ENCODE measurements at places on chromosomes 12 and 14. TPM values are rescaled to one million over a fixed set of nuclear protein-coding genes. Genes with fewer than 3 reads are reported as not detected.

- DNase-seq = no peak
Observed at GRCh38 chr12:67452119-67452805, 183.1 kb downstream of the CAND1 start.

DNA sequence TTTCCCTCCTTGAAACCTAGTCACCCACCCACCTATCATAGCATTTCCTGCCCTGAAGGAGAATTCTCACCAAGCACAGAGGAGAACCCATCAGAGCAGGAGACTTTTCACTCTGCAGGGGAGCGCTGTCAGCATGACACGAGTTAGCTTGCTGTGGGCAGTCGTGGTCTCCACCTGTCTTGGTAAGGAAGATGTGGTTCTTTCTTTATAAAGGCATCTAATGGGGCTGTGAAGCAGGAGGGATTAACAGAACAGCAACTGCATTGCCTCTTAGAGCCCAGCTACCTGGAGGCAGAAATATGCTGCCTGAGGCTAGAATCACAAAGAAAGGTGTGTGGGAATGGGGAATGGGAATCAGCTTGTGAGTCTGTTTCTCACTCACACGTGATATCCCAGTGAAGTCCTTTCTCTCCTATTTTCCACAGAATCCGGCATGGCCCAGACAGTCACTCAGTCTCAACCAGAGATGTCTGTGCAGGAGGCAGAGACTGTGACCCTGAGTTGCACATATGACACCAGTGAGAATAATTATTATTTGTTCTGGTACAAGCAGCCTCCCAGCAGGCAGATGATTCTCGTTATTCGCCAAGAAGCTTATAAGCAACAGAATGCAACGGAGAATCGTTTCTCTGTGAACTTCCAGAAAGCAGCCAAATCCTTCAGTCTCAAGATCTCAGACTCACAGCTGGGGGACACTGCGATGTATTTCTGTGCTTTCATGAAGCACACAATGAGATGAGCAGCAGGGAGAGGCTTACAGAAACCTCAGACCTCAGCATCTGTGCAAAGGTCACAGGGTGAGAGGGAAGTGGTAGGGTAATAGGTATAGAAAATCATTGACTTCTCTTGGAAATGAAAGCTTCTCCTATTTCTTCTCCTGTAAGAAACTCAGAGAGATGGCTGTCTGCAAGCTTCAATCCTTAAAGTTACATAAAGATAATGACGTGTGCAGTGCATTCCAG is 316.9 kb downstream of the DAD1 start:
- no peak for DNase-seq

The CACNA1C gene
- 1.2 TPM for total RNA-seq

GRCh38 chr12:28851781-28852180 is 297.3 kb upstream of the FAR2 start:
- no peak for DNase-seq

- DNase-seq = peak; percentile 85
Observed at GRCh38 chr12:95608252-95609033, 57.2 kb upstream of the USP44 start.

DNA sequence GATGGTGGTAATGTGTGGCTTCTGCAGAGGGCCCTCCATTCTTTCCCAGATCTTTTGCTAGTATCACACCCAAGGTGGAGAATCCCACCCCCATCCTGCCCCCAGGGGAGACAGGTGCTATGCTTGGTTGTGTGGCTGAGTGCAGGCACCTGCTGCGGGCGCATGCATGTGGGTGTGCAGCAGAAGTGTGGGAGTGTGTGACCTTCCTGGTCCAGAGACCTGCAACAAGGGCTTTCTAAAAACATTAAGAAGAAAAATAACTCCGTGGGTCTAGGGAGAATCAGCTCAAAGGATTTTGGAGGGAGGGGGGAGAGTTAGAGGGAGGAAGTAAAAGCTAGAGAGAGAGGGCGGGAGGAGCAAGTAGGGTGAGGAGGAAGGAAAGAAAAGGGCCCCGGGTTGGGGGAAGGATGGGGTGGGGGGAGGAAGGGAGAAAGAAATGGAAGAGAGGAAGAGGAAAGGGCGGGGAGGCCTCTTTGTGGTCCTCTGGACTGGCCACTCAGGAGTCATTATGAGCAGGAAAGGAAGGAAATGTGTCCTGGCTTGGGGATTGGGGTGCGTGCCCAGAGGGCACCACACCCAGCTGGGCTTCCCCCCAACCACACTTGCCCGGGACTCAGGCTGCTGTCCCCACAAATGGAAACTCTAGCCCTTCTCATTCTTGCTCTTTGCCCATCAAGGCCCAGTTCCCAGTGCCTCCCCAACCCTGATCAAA is 3.1 kb upstream of the FIGNL2 start:
- DNase-seq = no peak

DNA sequence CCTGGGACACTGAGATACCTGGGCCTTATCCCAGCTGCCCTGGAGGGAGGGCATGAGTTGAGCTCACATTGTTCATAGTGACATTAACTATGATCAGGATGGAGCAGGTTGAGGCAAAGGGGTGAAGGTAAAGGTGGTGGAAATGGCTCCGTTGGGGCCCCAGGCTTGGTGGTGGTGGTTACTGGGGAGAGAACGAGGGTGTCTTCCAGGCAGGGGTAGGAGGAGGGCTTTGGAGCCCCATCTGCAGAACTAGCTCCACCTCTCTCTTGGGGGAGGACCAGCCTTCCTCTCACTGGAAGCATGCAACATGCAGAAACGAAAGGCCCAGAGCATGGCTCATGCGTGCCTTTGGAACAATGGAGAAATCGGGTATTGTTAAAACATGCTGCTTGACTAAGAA is 217.0 kb downstream of the SLC41A2 start:
- no peak for DNase-seq

DNA sequence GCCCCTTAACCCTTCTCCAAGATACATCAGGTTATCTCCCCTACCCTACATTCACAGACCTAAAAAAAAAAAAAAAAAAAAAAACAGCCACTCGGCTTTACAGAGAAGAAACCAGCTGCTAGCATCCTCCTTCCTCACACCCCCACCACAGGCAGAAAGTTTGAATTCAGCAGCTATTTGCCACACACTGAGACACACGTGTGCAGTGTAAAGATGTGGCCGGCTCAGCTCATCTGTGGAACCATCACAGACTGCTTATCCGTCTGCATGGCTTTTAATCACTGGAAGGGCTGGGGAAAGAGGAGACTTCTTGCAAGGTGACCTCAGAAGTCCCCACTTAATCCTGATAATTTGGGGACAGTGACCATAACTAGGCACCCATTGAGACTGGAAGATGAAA is 50.0 kb downstream of the VWF start:
- no peak for DNase-seq

The MAP3K12 gene
- 3.9 TPM for total RNA-seq

The IAPP gene
- 44.6 TPM for total RNA-seq

DNA sequence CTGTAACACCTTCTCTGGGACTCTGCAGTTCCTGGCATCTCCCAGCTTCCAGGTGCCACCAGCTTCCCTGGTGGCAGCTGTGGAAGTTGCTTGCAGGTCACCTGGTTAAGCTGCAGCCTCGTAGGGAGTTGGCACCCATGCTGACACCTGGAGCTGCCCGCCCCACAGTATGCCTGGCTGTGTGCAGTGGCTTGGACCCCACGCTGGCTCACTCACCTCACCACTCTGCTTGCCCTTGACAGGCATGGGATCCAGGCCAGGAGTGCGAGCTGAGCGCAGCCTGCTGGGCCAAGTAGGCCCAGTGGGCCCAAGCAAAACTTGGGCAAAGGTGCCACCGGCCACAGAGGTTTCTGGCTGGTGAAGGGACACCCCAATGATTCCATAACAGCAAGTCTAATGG is 48.5 kb downstream of the EGLN3 start:
- DNase-seq = no peak

DNA sequence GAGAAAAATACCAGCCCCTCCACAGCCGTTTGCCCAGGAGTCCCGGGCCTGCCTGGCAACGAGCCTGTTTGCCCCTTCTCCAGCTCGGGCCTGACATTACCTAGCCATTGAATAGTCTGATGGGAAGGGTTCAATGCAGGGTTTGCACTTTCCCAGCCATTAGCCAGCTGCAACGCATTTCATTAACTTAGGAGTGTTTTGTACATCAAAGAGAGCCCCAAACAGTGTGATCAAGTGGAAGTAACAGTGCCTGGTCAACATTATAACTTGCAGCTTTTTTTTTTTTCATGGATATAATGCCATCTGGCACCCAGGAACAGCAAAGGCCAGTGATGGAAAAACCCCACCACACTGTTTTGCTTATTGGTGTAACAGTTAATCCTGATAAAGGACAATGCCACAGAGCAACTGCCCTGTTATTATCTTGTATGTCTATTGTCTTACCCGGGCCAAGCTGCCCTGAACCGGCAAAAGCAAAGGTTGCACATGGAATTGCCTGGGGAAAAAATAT is 38.0 kb downstream of the BTG1 start:
- no peak for DNase-seq

The GDF3 gene
- not detected for total RNA-seq

DNA sequence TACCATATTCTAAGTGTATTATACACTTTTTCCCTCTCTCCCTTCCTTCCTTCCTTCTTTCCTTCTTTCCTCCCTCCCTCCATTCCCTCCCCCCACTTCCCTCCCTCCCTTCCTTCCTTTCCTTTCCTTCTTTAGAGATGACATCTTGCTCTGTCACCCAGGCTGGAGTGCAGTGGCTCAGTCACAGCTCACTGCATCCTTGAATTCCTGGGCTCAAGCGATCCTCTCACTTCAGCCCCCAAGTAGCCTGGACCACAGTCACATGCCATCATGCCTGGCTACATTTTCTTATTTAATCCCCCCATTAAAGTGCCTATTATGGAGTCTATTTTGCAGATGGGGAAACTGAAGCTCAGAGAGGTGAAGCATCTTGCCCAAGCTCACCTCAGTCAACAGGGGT is 55.0 kb downstream of the SVOP start:
- DNase-seq = no peak

All from pancreas (tissue), 10 donors.